ENCODE measurements at places on chromosomes 5 and 9.

DNA sequence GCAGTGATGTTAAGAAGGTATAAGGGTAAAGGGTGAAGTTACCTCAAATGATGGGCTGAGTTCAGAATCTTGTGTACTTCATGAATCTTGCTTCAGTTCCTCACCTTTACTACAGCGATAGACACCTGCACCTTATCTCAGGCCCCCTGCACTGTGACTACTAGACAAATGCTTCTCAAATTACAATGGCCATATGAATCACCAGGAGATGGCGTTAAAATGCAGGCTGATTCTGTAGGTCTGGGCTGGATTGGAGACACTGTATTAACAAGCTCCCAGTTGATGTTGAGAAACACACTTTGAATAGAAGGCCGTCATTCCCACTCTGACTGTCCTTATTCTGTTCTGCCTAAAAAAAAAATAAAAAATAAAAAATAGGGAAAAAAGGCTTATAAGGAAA, 29.8 kb downstream of the TARS1 start:
- DNase-seq: no peak

DNA sequence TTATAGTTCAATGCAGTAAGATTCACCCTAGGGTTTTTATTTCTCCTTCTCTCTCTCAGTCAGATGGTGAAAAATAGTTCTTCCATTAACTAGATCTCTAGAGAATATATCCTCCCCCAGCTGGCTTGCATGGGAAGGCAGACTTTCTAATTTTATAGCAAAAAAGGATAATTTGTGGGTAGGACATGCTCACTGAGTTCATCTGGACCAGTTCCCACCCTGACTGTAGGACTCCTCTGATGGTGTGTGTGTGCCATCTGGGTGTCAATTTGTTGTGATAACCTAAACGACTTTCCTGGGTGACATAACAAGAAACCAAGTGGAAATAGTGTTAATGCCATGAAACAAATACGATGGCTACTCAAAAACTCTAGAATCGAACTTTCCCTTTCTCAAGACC, 44.9 kb downstream of the APBA1 start:
- DNase-seq: no peak

- no peak for DNase-seq
These were observed 21.6 kb upstream of the SPATA31D4 start for GRCh38 chr9:81906671-81907070.

GRCh38 chr5:164059471-164059870, 554.1 kb downstream of the MAT2B start:
- DNase-seq: no peak

DNA sequence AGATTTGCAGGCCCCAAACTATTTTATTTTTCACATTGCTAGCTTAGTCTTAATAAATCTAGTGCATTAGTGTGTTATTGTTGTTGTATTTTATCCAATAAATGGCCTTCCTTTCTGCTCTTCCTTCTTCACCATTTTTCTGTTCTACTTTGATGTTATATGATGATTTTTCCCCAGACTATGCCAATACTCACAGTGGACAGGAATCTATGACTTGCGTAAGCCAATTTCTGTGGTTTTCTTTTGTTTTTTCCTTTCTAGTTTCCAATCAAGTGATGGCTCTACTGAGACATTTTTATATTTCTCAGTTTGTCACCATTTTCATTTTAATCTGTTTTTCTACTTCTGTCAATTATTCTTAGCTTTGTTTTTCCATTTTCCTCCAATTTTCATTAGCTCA, 106.8 kb upstream of the FBXL7 start:
- no peak for DNase-seq

DNA sequence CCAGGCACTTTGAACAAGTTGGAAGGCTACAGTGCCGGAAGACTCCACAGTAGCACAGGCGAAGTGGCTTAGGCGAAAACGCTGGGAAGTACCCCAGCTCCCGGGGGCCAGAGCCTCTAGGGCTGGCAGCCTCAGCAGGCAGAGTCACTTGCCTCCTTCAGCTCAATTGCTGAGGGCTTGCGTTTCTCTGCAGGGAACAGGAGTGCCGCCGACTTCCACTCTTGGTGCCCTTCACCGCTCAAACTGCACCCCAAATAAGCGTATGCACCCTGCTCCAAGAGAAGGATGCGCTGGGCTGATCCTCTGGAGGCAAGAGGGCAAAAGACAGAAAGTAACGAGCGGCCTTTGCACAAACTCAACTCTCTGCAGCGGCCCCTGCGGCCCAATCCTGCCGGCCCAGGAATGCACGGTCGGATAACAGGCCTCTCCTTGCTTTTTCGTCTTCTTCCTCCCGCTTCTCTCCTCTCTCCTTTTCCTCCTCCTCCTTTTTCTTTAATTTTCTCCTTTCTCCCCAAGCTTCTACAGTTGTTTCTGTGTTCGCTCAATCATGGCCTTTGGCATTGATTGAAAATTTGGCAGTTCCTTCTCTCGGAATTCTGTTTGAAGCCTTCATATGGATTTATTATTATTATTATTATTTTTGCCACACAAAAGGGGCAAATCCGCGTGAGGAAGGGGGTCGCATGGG, 1.1 kb upstream of the S1PR3 start:
- DNase-seq: no peak

- DNase-seq: no peak
These were observed 91.7 kb upstream of the ADAMTSL1 start for GRCh38 chr9:18382243-18382642.

- no peak for DNase-seq
These were observed at the start of gene SVEP1 for GRCh38 chr9:110579034-110579861. Gene SVEP1, minus strand, starts transcription at chr9:110579741. Its CDS starts 198 bp downstream, at chr9:110579543.

DNA sequence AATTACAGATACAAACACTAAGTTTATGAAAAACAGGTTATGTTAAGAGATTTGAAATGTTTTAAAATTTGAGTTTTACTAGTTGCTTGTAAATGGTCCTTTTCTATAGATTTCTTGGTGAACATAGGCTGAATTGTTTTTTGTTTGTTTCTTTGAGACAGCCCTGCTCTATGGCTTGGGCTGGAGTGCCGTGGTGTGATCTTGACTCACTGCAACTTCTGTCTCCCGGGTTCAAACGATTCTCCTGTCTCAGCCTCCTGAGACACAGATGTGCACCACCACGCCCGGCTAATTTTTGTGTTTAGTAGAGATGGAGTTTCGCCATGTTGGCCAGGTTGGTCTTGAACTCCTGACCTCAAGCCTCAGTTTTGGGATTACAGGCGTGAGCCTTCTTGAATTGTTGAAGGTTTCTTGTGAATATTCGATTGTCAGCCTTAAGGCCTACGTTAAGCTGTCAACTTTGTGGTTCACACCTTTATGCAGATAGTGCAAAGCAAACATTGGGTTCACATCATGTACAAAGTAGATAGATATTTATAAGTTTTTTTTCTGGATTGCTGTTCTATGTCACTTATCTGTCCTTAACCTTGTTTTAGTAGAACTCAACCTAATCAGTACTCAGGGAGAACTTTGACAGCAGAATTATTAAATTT, 26.2 kb downstream of the UHRF2 start:
- DNase-seq: no peak

- DNase-seq: no peak
These were observed 27.0 kb upstream of the SLC22A5 start for GRCh38 chr5:132342291-132343180.

GRCh38 chr5:8229551-8229950, 360.6 kb downstream of the MTRR start:
- DNase-seq: no peak

DNA sequence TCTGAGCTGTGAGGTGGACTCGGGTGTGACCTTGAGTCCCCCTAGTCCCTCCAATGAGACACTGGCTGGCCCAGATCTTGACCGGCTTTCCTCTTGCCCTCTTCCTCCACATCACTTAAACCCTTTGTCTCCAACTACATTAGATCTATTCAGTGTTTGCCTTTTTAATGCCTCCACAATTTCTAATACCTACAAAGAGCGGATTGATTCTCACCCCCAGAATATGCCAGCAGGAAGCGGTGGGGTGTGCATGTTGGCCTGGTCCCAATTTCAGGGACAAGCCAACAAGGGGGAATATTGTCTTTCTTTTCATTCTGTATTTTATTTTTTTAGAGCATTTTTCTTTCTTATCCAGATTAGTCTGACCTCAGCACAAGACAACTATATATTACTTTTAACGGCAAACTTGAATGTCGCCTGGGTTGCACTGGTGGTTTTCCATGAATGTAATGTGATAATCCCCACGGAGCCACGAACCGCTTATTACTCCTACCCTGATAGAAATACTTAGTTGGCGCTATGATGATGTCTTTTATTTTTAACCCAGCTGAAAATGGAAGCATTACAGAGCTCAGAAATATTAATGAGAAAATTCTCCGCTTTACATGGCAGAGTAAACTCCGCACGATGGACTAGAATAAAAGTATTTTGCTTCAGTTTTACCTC, 68.5 kb upstream of the MYO10 start:
- DNase-seq: no peak

DNA sequence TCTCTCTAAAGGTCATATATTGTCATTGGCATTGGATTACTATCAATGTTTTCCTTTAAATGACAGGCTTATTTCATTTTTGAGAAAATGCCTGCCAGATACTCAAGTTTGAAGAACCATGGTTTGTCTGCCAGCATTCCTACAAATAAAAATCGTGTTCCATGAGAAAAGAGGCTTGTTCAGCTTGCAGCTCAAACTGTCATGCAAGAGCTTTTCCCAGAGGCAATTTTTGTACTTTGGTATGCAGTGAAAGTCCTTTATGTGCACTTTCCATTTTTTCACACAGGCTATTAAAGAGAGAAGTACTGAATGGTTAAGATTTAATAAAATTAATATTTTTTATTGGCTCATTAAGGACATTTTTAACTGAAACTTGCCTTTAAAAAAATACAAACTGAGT, 110.4 kb downstream of the FBXO4 start:
- DNase-seq: no peak

- DNase-seq: no peak
These were observed 7.8 kb upstream of the FER start for GRCh38 chr5:108739906-108740305.

- DNase-seq: peak; percentile 50
These were observed 11.5 kb downstream of the SARDH start for GRCh38 chr9:133726401-133727276.

Measured in stimulated activated CD4-positive, alpha-beta T cell treated with anti-CD3 and anti-CD28 coated beads, Interleukin-1b, Interleukin-23, amount 100 ng/mL, for 1 hour (primary cell).